Posterior cingulate gyrus (tissue), 11 donors: ENCODE measurements at places on chromosomes 16 and 17.

GRCh38 chr17:42748908-42749798, 4.3 kb upstream of the EZH1 start:
- DNase-seq: no peak

GRCh38 chr16:65336160-65336559, 214.3 kb upstream of the CDH11 start:
- no peak for DNase-seq

DNA sequence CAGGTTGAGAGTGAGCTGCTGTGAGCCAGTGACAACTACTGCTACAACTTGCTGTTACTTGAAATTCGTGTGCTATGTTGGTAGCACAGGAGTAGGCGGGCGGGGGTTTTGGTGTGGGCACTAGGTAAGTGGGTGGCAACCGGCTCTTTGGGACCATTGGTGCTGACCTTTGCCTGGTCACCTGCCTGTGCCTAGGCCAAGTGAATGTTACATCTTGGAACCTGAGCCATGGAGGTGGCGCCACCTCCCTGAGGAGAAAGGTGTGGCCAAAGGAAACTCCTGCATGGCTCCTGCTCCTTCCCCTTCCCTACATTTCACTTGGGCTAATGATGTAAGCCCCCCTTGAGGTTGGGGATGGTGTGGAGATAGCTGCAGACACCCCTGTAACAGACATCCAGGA, 25.4 kb upstream of the ARHGAP23 start:
- no peak for DNase-seq

DNA sequence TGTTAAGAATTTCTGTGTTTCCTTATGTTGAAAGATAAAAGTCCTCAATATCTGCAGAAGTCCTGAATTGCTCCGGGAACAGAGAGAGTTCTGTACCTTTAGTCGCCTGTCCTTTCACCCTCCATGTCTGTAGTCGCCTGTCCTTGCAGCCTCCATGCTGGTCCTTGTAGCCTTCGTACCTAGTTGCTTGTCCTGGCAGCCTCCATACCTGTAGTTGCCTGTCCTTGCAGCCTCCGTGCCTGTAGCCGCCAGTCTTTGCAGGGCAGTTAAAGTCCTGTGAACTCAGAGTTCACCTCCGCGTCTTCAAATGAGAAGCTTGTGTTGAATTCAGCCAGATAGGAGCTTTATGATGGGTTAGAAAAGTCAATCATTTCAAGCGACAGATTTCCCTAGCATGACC, 19.5 kb upstream of the ITGAX start:
- DNase-seq: no peak

GRCh38 chr17:78842881-78843565, 2.4 kb upstream of the USP36 start:
- DNase-seq: no peak

- no peak for DNase-seq
Observed at GRCh38 chr17:27466743-27467375, 10.6 kb downstream of the KSR1 start.

DNA sequence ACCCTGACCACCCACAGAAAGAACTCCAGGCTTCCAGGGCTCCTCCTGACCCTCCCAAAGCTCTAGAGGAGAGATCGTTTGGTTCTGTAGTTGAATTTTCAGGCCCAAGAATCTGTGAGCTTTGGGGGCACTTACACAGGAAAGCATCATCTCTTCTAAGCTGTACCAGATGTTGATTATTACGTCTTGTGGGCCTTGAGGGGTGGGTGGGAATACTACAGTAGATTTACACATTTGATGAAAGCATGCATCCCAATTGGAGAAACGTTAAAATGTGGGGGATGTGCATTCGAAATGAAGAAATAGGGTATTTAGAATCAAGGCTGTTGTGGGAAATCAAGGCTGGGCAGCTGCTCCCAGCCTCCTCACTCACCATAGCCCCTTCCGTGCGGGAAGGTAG, 61.9 kb downstream of the MGAT5B start:
- no peak for DNase-seq

GRCh38 chr17:83175119-83175821, 95.9 kb downstream of the METRNL start:
- DNase-seq: no peak

DNA sequence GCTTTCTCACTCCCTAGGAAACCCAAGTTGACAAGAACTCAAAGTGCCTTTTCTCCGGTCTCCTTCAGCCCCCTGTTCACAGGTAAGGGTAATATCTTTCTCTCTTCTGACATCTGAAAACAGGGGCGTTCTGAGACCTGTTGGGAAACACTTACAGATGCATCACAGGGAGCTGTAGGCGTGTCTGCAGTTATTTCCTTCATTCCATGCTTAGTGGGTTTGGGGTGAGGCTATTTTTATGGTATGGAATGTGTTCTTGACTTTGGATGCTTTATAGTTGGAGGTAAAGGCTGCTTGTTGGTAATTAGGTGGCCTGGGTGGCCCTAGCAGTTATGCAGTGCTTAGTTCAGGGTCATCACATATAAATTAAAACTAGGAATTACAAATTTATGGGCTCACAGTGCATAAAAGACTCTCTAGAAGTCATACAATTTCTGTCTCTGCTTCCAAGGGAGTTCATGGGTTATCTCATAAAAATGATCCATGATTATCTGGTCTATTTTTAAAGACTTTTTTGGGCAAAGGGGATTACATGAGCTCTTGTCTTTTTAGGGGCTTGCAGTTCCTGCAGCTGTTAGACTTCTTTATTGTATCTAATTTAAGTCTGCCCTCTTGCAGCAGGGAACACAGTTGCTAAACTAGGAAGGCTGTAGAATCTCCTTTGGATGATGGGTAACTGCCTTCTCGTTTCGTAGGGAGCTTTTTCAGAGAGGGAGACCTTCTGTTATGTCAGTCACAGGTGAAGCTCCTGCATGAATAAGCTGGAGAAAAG, 10.2 kb downstream of the SOCS7 start:
- no peak for DNase-seq

DNA sequence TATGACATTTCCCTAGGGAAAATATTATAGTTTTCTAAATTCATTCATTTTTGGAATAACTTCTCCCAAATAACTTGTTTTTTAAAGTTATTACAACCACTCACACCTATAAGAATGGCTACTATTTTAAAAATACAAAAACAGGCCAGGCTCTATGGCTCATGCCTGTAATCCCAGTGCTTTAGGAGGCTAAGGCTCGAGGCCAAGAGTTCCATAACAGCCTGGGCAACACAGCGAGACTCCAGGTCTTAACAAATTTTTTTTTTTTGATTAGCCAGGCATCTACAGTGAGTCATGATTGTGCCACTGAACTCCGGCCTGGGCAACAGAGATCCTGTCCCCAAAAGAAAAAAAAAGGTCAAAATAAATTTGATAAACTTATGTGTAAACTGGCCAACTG, 43.6 kb upstream of the YPEL2 start:
- no peak for DNase-seq

- DNase-seq: no peak
Observed at GRCh38 chr17:21066394-21066793, 23.6 kb upstream of the USP22 start.

DNA sequence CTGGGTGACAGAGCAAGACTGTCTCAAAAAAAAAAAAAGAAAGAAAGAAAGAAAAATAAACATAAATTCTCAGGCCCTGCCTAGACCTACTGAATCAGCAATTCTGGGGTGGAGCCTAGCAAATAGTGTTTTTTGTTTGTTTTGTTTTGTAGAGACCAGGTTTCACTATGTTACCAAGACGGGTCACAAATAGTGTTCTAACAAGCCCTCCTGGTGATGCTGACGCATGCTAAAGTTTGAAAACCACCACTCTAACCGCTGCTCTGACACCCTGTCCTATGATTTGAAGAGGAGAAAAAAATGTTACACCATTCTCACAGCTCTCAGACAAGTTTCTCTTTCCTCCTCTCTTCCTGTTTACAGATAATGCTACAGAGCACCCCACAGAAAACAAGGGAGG, 1.5 kb downstream of the MRPL10 start:
- DNase-seq: no peak
